ENCODE measurements at places on chromosomes 2 and 18. TPM values are rescaled to one million over a fixed set of nuclear protein-coding genes. Genes with fewer than 3 reads are reported as not detected.

Gene CYS1
- polyA plus RNA-seq = 0.12 TPM

Gene REG3G
- polyA plus RNA-seq = not detected

Gene RGPD3
- 0.07 TPM for polyA plus RNA-seq

Gene CCDC74A
- 5.2 TPM for polyA plus RNA-seq

Gene TPGS2
- 302 TPM for polyA plus RNA-seq

Gene CCBE1
- 40.4 TPM for polyA plus RNA-seq

Gene MPHOSPH10
- polyA plus RNA-seq = 23.3 TPM

Gene ANKRD29
- polyA plus RNA-seq = 0.12 TPM

Gene TDRD15
- polyA plus RNA-seq = not detected

Gene RNF25
- 76.3 TPM for polyA plus RNA-seq

Gene ARHGAP28
- polyA plus RNA-seq = 38.2 TPM

Gene MIB1
- 20.9 TPM for polyA plus RNA-seq

Gene MFSD2B
- polyA plus RNA-seq = 0.05 TPM

Gene GPR35
- polyA plus RNA-seq = 0.06 TPM

Gene RNF152
- polyA plus RNA-seq = 7.4 TPM

Gene MCEE
- 18.1 TPM for polyA plus RNA-seq

Gene MYOM1
- polyA plus RNA-seq = 0.02 TPM

Gene MC2R
- polyA plus RNA-seq = not detected

Gene EVA1A
- polyA plus RNA-seq = 32.5 TPM

Gene ZNF532
- 68.7 TPM for polyA plus RNA-seq

Gene OSBPL1A
- polyA plus RNA-seq = 41.0 TPM

Gene MATN3
- polyA plus RNA-seq = 2.7 TPM

Gene MYCN
- polyA plus RNA-seq = not detected

Gene TGFA
- not detected for polyA plus RNA-seq

Gene CHRND
- not detected for polyA plus RNA-seq

Gene DTNB
- polyA plus RNA-seq = 12.1 TPM

Gene SNORC
- polyA plus RNA-seq = 0.48 TPM

Gene RAB12
- 29.9 TPM for polyA plus RNA-seq

Gene DAW1
- 0.12 TPM for polyA plus RNA-seq

Gene CCDC102B
- 4.6 TPM for polyA plus RNA-seq

Gene ABCB11
- not detected for polyA plus RNA-seq

Gene NRBP1
- polyA plus RNA-seq = 182 TPM

Gene CDKL4
- polyA plus RNA-seq = not detected

Gene RANBP2
- 29.0 TPM for polyA plus RNA-seq

Gene MAP3K20
- 59.8 TPM for polyA plus RNA-seq

Gene CFAP65
- polyA plus RNA-seq = not detected

Gene HTR2B
- 1.2 TPM for polyA plus RNA-seq

Gene AGXT
- not detected for polyA plus RNA-seq

Gene ALPP
- polyA plus RNA-seq = not detected

Gene RNF144A
- polyA plus RNA-seq = 0.17 TPM

Gene HOXD1
- not detected for polyA plus RNA-seq

Gene SCN3A
- 0.11 TPM for polyA plus RNA-seq

Gene NTSR2
- not detected for polyA plus RNA-seq

Gene SPATA3
- not detected for polyA plus RNA-seq

Gene PROKR1
- polyA plus RNA-seq = not detected

Gene SLC5A7
- polyA plus RNA-seq = not detected

Gene DSEL
- 40.0 TPM for polyA plus RNA-seq

Gene MALL
- polyA plus RNA-seq = 0.63 TPM

Gene TXNDC2
- polyA plus RNA-seq = 0.06 TPM

Measured in AG04450 (cell line).